NCI-H446 (cell line): ENCODE measurements at places on chromosomes 2 and 18.

GRCh38 chr2:224008702-224009261 is 30.3 kb downstream of the SERPINE2 start:
- no peak for DNase-seq

GRCh38 chr18:35343488-35343935 is 708 bp downstream of the ZNF24 start:
- DNase-seq: no peak

GRCh38 chr2:125397535-125398251 is 1258.3 kb upstream of the GYPC start:
- DNase-seq: no peak

- DNase-seq: no peak
Measured at GRCh38 chr18:46393230-46393629, 263.8 kb downstream of the LOXHD1 start.

DNA sequence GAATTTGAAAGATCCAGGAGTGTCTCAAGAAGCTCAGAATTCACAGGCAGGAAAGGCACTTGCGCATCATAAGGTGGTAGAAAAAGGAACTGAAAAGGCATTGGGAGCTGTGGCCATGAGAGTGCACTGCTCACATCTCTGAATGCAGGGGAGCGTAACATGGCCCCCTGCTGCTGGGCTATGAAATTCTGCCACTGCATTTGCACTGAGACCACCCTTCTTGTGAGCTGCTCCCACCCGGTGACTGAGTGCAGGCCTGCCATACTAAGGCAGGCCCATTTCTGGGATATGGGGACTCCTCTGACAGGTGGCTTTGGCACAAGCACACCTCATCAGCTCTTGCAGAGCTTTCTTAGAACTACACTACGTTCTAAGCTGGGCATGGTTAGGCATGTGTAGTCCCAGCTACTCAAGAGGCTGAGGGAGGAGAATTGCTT is 25.3 kb upstream of the STARD7 start:
- DNase-seq: no peak

DNA sequence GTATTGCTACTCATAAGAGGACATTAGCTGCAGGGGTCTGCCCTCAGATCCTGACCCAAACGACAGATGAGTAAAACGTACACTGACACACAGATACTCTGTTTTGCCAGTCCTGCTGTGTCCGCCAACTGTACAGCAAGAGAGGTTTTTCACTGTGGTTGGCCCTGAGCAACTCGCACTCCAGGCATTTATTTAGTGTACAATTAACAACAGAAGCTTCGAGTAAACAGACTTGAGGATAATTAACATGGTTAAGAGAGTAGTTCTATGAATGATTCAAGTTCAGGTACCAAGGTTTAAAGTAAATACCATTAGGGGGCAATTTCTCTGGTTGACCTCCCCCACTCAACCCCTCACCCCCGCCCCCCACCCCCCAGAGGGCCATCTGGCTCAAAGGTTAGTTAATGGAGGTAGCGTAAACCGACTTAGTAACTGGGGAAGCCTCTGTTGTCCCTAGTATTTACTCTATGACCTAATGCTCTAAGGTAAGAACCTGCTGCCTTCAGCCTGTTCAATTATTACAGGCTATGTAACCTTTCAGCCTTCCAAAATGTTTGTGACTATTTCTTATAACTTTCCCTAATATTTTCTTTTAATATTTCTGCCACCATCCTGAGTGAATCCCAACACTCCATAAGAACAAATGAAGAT is 103.9 kb upstream of the XIRP2 start:
- no peak for DNase-seq

- no peak for DNase-seq
Measured at GRCh38 chr2:8534729-8535468, 147.0 kb upstream of the ID2 start.

GRCh38 chr2:142875652-142876051 is 1.8 kb upstream of the KYNU start:
- no peak for DNase-seq

DNA sequence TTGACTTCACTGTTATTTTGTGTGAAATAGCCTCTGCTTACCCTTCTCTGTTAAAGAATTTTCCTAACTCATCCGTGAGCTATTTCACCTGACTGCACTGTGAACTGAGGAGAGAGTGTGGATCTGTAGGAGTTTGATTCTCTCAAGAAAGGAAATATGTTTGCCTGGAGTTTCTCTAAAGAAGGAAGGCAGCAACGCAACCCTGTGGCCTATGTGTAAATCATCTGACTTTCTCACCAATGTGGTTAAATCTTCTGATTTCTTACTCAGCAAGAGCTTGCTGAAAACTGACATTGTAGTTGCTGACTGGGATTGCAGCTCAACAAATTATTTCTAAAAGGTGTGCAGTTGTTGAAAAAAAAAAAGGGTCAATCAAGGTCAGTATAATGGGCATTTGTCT is 153.9 kb upstream of the PELI1 start:
- DNase-seq: no peak

- no peak for DNase-seq
Measured at GRCh38 chr2:240564561-240565332, 3.5 kb upstream of the RNPEPL1 start.

DNA sequence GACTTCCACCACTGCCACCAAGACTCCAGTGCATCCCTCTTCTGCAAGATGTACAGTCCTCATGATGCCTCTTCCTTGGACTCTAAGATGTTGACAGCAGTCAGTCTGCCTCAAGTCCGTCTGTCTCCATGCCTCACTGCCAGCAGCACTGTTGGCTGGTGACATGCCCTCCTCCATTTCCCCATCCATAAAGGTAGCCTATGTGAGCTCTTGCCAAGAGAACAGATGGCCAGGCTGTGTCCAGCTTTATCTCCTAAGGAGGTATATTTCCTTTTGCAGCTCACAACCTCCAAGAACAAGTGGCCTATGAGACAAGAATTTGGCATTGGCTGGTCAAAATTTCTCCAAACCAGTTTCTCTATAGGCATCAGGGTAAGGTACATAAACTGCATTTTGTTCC is 149.3 kb upstream of the HNRNPA3 start:
- DNase-seq: no peak

DNA sequence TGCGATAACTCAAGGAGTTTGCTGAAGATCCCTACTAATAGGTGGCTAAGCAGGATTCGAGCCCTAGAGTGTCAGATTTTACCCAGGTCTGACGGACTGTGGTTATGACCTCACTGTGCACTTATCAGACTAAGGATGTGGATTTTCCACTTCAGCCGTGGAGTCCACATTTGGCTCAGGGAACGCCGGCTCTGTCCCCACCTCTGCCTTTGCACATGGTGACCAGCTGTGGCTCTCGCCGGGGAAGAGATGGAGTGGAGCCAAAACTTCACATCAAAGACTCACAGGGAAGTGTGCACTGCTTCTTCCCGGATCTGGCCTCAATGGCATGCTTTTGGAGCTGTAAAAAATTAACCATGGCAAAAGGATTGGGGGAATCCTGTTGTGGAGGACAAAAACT is 249.3 kb upstream of the APCDD1 start:
- no peak for DNase-seq

DNA sequence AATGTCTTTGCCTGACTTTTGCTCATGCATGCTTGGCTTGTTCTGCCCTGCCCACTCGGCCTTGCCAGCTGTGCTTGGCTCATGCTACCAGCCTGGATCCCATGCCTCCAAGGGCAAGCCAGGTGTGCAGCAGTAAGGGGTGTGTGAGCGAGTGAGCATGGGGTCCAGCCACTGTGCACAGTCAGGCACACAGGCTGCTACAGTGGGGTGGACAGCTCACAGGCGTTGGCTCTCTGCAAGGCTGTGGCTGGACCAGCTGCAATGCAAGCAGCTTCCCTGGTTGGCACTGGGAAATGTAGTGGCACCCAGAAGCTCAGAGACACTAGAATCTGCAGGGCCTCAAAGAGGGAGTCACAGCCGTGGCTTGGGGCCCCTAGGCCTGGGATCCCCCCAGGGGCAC is 529.7 kb downstream of the DSC3 start:
- DNase-seq: no peak

GRCh38 chr18:24189007-24189528 is 50.2 kb downstream of the CABYR start:
- no peak for DNase-seq

- no peak for DNase-seq
Measured at GRCh38 chr2:120438301-120439066, 92.5 kb downstream of the INHBB start.

DNA sequence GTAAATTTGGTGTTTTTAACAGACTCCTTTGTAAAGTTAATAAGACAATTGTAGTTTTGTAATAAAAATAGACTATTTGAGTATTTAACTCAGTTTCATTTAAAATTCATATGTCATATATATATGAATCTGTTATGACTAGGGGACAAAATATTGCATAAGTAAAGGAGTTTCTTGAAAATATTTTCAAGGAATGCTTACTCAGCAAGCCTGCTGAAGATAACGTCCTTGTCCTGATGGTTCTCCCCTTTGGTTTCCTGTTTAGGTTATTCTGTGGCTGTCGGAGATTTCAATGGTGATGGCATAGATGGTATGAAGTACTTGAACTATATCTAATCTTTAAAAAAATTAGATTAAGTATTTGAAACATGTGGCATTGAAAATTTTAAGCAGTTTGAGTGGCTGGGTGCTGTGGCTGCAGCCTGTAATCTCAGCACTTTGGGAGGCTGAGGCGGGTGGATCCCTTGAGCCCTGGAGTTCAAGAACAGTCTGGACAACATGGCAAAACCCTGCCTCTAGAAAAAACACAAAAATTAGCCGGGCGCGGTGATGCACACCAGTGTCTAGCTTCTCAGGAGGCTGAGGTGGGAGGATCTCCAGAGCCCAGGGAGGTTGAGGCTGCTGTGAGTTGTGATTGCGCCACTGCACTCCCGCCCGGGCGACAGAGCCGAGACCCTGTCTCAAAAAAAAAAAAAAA is 47.1 kb downstream of the ITGAV start:
- no peak for DNase-seq

DNA sequence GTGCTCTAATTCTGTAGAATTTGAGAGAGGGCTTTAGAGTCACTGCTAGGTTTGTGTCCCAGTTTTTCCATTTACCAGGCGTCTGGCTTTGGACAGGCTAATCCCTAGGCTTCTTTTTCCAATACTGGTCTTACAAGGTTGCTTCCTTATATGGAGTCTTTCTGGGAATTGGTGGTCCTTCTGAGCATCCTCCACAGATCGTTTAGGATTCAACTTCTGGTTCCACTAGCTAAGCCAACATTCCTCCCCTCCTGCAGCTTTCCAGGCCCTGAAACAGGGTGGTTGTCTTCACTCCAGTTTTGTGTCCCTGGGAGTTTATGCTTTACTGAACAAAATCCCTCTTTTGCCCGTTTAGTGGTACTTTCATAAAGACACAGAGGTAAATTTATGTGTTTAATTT is 170.6 kb downstream of the CERS6 start:
- no peak for DNase-seq

DNA sequence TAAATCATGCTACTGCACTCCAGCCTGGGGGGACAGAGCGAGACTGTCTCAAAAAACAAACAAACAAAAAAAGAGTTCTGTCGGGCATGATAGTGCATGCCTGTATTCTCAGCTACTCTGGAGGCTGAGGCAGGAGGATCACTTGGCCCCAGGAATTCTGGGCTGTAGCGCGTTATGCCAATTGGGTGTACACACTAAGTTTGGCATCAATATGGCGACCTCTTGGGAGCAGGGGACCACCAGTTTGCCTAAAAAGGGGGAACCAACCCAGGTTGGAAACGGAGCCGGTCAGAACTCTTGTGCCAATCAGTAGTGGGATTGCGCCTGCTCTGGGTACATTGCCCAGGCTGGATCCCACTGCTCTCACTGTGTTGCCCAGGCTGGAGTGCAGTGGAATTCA is 49.7 kb downstream of the SDC1 start:
- no peak for DNase-seq

DNA sequence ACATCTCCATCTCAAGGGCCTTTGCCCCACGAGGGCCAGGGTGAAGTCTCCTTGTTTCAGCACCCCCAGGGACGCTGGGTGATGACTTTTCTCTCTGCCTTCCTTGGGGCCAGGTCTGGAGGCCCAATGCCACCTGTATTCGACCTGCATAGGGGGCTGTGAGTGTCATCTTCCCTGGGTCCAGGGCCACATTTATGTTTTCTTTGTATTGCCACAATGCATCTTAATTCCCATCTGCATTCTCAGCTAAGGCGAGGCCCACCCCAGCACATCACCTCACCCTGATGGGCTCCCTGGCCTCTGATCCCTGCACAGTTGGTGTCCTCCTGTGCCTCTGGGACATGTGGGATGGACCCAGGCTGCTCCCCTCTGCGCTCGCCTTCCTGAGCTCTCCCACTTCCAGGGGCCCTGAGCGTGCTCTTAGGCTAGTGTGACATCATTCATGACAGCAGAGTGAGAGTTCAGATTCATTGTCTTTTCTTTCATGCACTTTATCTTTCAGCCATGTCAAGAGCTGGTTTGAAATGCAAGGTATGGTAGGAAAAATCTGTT is 122.0 kb upstream of the COPS8 start:
- no peak for DNase-seq

GRCh38 chr18:54358495-54359040 is 862 bp downstream of the C18orf54 start:
- no peak for DNase-seq

DNA sequence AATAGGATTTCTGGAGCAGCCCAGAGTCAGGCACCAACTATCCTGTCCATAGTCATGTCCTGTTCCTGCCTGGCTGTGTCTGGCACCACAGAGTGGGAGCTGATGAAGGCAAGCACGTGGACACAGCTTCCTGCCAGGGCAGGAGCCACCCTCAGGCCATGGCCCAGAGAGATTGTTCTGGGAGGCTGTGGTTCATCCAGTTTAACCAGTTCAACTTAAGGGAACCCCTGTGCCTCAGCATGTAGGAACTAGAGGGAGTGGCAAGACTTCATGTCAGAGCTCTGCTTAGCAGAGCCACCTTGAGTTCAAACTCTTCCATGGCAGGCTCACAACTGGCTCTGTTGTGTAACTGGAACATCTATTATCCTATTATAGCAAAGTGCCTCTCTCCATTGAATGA is 73.2 kb upstream of the NCKAP5 start:
- no peak for DNase-seq

GRCh38 chr2:215144106-215144875 is 5.9 kb upstream of the ABCA12 start:
- DNase-seq: no peak

DNA sequence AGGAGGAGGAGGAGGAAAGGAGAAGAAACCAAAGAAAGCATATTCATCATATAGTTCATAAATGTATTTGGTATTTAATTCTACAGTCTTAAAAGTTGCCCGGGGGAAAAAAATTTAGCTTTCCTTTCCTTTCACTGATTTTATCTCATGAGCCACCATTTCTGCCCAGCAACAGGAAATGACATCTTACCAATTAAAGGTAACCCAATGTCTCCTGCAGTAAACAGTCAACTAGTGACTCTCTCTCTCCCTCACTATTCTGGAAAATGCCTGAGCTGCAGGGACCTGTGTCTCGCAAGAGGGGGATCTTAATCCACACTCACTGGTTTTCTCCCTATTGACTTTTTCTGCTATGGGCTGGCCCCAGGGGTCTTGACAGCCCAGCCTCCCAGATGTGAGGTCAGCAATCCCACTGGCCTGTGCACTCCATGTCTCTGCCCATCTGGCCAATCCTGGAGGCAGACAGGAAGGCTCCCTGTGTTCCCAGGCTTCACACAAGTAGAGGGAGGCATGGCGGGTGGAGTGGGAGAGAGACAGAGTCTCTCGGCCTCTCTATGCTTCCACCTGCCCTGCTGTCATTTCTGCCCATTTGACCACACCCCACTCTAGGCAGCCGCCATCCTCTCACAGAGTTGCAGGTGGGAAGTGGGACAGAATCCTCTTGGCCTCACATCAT is 85.4 kb upstream of the CABLES1 start:
- DNase-seq: no peak
